ENCODE measurements at places on chromosomes 1 and 21.

DNA sequence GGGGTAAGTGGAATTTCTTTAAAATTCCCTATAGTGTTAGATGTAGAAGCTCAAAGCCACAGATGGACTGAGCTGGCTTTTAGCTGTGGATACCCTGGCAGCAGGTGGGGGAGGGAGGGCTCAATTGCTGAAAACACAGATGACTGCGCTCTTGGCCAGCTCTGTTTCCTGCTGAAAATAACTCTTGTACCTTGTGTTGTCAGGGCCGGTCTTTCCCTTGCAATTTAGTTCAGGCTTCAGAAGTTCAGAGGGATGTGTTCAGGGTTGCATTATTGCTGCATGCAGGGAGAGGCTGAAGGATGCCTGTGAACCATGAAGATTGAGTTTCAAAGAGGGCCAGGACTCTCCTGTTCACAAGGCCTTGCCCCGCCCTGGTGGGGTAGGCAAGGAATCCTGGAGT lies 58.1 kb upstream of the GCLM start:
- no peak for DNase-seq

GRCh38 chr1:3181956-3182355 lies 113.0 kb downstream of the PRDM16 start:
- no peak for DNase-seq

DNA sequence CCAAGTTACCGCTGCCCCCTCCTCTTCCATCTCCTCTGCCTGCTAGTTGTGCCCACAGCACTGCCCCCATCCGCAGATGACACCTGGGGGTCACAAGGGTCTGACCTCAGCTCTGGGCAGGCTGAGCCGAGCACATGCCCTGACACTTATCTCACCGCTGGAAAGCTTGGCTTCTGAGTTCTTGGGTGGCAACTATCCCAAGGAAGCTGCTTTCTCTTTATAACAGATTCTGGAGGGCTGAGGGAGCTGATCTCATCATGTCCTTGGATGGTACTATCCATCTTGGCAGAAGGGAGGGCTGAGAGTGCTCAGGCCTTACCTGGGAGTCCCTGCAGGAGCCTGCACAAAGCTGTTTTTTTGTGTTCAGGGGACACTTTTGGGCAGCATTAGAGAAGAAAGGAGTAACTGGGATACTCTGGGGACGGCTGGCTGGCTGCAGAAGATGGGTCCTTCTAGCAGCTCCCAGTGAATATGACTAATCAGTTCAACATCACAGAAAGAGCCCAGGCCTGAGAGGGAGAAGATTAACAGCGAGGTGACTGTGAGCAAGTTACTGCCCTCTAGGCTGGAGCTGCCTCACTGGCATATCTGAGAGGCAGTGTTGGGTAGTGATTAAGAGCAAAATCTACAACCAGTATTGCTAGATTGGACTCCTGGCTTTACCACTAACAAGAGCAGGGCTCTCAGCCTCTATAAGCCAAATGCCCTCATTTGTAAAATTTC lies 71.6 kb downstream of the PLXNA2 start:
- DNase-seq, result no peak

DNA sequence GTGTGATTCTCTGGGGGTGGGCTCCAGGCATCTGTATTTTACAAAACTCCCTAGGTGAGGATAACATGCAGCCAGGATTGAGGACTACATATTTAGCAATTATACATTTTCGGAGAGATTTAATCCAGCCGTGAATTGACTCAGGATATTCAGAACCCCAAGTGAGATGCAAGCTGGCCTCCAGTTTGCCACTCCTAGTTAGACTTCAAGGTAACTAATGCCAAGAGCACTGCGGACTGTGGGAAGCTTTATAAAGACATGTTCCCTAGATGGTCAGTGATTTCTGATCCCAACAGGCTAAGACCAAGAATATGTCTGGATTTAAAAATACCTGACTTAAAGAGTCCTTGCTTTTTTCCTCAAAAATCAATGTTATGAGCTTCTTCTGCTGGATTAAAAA lies 308.5 kb downstream of the NTNG1 start:
- no peak for DNase-seq

- no peak for DNase-seq
Measured at GRCh38 chr1:15714406-15715136, 21.5 kb upstream of the SLC25A34 start.

GRCh38 chr1:177909416-177909815 lies 60.4 kb downstream of the SEC16B start:
- no peak for DNase-seq

GRCh38 chr1:53684741-53685140 lies 54.2 kb downstream of the GLIS1 start:
- DNase-seq, result no peak

GRCh38 chr1:207316141-207316540 lies 5.3 kb upstream of the CD55 start:
- no peak for DNase-seq

DNA sequence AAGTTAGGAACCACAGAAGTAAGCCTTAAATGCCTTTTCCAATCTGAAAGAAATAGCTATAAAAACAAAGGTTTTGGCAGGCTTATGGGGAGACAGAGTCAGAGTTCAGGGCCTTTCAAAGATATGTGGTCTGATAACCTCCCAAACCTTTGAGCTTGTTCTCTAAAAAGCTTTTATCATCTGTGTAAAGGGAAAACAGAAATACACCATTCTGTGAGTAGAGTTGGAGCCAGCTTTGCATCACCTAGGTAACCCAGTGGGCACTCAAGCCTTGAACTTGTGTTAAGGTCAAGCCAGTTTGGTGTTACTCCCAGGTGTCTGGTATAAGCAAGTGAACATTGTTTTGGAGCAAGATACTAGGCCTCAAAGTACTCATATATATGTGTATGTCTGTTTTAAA lies 50.1 kb downstream of the LAMC1 start:
- DNase-seq, result no peak

DNA sequence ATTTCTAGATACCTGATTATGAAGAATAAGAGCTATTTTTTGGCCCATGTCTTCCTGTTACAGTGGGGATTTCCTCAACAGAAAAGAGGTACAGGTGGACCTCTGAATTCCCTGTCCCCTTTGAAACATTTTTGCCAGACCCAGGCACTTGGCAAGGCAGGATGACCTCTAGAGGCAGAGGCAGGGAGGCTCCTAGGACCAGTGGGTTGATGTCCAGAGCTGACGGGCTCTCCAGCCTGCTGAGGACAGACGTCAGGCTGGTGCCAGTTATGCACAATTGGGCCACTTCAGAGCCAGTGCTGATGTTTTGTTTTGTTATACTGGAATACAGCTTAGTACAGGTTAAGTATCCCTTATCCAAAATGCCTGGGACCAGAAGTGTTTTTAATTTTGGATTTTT lies 18.5 kb upstream of the A3GALT2 start:
- no peak for DNase-seq

- no peak for DNase-seq
Measured at GRCh38 chr1:208030288-208031091, 119.6 kb upstream of the CD34 start.

DNA sequence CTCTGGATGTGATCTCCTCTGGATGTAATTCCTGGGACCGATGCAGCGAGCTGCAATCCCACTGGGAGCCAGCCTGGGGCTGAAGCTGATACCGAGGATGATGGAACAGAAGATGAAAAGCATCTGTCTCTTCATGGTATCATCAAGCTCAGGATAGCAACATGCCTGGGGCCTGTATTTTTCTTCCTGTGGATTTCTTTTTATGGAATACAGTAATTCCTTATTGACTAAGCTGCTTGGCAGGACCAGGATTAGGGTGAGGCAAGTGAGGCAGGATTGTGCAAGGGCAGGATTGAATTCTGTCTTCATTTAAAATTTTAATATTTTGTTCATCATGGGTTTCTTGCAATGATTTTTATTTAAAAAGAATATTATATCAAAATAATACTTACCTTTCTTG lies 86.6 kb downstream of the SLC25A24 start:
- DNase-seq, result no peak

DNA sequence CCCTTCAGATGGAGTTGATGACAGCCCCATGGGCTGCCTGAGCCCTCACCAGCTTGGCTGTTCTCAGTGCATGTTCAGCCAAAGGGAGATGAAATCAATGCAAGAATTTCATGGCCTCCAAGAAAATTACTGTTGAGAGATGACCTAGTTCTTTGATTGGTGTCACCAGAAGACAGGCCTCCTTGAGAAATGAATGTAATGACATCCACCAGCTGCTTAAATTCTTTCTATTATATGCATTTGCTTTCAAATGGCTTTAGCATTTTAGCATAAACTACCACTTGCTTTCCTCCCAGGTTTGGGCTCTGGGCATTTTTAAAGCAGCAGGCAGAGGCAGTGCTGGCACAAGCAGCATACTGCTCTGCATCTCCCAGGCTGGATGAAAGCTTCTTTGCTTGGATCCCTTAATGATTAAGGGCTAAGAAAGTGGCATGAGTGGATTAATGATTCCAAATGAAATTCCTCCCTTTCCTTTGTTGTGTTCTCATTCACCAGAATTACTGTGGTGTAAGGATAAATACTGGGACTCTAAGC lies 278.4 kb downstream of the ZNF326 start:
- DNase-seq, result no peak

DNA sequence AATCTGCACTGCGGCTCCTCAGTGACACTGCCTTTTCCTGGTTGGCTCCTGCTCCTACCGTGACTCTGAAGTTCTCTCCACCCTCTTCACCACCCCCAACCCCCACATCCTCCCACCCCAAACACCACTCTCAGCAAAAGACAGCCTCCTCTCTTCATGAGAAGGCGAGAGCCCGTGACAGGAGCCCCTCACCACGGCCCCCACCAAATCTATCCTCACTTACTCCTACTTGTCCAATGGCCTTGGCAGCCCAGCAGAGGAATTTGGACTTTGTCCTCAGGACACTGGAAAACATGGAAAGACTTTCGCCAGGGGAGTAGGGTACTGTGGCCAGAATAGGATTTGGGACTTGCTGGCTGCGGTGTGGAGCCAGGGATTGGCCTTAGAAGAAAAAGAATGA lies 6.9 kb downstream of the TMEM125 start:
- no peak for DNase-seq

DNA sequence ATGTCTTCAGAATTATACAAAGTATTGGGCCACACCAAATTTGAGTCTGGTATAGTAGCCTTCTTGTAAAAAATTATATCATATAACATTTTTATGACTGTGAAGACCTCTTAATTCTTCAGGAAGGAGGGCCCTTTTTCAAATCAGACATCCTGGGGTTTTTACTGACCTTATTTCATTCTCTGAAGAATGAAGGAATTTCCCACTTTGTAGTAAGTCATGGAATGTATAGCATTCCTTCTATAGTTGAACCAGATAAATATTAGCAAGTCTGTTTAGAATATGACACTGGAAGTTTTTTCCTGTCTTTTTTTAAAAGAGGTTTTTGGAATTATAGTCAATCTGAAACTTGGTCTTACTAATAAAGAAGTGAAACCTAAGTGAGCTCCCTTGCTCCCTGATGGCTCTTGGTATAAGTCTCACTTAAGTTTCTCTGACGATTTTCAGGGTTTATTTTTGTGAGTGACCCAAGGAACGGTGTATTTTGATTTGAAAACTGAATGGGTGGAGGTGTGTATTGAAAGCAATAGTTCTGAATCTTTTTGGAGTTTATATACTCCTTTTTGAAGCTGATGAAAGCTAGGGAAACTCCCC lies 23.7 kb downstream of the SNX27 start:
- DNase-seq, result no peak

- no peak for DNase-seq
Measured at GRCh38 chr1:85453640-85454194, 11.2 kb downstream of the DDAH1 start.

DNA sequence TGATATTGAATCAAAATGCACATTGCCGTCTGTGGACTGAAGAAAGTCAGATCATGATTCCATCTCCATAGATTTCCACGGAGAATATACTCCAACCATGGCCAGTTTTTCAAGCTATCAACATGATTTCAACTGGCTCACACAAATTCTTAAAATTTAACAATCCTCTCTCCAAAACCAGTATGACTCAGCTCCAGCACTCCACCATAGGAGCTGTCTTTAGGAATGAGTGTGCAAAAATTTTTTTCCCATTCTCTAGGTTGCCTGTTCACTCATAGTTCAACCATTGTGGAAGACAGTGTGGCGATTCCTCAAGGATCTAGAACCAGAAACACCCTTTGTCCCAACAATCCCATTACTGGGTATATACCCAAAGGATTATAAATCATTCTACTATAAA lies 40.8 kb downstream of the RGL1 start:
- no peak for DNase-seq

DNA sequence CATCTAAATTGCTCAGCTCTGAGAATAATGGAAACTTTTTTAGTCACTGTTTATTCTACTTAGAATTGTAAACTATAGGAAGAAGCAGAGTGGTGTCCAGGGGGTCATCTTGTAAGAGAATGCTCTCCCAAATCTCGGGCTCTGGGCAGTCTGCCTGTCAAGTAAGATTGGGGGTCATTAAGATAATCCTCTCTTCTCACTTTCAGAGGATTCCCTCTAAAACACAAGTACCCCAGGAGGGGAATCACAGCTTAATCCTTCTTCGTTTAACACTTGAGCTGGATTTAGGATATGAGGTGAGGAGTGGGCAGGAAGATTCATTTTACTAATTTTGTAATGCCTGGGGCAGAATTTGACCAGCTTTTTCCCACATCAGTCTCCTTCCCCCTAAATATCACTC lies 81.2 kb downstream of the RPS6KA1 start:
- DNase-seq, result no peak

DNA sequence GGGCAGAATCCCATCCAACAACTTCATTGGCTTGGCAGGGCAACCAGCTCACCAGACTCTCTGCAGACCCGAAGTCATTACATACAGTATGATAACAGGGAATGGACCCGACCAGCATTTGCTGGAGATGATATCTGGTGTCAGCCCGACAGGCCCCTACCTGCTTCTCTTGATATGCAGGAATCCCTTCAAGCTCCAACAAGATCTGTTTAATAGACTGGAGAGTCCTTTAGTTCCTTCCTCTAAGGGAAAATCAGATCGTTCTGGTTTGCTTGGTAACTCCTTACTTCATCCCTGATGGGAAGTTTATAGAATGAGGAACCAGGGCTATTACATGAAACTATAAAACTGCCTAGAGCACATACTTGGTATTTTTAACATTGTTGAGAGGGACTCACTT lies 61.2 kb downstream of the EDARADD start:
- DNase-seq, result no peak

GRCh38 chr1:54339126-54339525 lies 67.1 kb downstream of the SSBP3 start:
- DNase-seq, result no peak

GRCh38 chr1:53398576-53399365 lies 60.4 kb upstream of the DMRTB1 start:
- DNase-seq, result no peak

- no peak for DNase-seq
Measured at GRCh38 chr1:151238467-151238739, 16.1 kb upstream of the PSMD4 start.

GRCh38 chr1:202944438-202944921 lies 13.6 kb downstream of the ADIPOR1 start:
- DNase-seq, result no peak

GRCh38 chr1:204692841-204693356 lies 7.4 kb upstream of the LRRN2 start:
- no peak for DNase-seq

DNA sequence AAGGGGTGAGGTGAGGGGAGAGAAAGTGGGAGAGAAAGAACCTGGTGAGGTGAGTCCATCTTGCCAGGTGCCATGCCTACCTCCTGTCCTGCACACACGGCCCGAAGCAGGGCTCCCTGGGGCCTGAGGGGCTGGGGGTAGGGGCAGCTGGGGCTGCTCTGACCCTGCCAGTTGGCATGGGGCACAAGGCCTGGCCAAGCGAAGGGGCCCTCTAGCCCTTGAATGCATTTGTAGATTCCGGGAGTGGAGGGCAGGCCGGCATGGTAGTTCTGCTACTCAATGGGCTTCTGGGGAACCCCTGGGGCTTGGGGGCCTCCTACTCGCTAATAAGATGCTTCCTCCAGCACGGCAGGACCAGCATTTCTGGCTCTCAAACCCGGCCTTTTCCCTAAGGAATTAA lies 3.6 kb upstream of the PRDM16 start:
- DNase-seq, result no peak

Measured in esophagus squamous epithelium (tissue), 5 donors.